Pulmonary artery endothelial cell (primary cell): ENCODE measurements at places on chromosomes 7 and 10.
A peak's percentile ranks its signal among the peaks of the same experiment; 100 is the strongest.

GRCh38 chr10:67978749-67979148, 94.3 kb downstream of the SIRT1 start:
- DNase-seq, result no peak

DNA sequence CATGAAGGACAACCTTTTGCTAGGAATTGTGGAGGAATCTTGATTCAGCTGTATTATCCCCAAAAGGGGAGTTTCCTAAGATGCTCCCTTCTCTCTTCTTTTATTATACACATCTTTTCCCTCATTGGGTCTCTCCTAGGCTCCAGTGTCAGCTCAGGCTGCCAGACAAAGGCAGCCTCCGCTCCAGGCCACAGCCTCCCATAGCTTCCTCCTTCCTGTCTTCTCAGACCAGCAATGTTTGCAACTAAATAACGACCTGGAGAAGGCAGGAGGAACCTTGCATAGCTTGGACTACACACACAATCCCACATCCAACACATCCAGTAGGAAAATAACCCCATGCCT, 12.3 kb downstream of the SFXN3 start:
- DNase-seq, result no peak

DNA sequence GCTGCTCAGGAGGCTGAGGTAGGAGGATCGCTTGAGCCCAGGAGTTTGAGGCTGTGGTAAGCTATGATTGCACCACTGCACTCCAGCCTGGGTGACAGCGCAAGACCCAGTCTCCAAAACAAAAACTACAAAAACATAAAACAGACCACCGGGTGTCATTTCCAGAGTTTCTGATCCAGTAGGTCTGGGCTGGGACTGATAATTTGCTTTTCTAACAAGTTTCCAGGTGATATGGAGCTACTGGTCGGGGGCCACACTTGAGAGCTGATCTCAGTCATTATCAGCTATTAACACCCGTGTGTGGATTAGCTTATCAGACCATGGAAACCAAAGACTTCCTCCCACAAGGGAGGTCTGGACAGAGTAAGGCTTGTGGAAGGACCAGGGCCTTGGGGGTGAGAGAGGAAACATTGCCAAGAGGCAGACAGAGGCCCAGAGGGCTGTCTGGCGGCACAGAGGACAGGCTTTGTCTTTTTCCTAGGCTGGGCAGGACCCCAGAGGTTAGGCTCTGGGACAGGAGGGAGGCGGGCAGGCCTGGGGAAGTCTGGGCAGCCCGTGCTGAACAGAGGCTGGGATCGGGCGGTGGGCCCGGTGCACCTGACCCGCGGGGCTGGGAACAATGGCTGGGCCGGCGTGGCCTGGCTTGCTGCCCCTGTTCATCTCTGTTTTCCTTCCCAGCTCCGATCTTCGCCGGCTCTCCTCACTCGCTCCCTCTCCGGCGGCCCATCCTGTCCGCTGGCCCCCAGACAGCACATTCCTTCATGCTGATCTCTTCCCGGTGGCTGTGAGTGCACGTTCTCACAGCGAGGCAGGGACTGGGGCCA, 25.2 kb downstream of the TMEM270 start:
- DNase-seq, result peak; percentile 75

DNA sequence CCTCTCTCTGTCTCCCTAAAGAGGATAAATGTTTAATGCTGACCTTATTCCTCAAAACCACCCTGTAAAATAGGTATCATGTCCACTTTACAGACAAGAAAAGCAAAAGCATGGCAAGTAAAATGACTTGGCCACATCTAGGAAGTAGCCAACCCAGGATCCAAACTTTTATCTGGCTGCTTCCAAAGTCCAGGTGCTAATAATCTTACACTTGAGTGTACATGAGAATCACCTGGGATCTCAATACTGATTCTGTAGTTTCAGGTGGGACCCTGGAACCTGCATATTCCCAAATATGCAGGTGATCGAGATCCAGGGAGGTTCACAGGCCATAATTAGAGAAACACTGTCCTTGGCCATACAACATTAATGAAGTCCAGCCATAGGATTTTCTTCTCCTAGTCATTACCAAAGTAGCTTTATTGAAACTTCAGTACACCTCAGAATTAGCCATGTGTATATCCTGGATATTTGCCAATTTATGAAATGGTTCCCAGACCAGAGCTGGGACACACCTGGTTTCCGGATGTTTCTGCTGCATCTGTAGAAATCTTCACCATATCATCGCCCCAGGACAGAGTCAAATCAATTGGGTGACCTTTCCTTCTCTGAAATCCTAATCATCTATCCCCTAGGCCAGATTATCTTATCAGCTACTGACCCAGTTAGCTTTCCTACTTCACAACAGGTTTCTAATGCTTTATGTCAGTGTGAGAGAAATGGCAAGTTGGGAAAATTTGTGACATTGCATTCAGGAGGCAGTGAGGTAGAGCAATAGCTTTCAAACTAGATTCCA, 119.1 kb upstream of the KMT2E start:
- DNase-seq, result no peak

GRCh38 chr7:29147821-29148220, 1.5 kb upstream of the CPVL start:
- no peak for DNase-seq

GRCh38 chr10:25508112-25508815, 333.5 kb downstream of the GPR158 start:
- no peak for DNase-seq

- DNase-seq, result no peak
These were observed 691.3 kb upstream of the GHITM start for GRCh38 chr10:83448013-83448412.

DNA sequence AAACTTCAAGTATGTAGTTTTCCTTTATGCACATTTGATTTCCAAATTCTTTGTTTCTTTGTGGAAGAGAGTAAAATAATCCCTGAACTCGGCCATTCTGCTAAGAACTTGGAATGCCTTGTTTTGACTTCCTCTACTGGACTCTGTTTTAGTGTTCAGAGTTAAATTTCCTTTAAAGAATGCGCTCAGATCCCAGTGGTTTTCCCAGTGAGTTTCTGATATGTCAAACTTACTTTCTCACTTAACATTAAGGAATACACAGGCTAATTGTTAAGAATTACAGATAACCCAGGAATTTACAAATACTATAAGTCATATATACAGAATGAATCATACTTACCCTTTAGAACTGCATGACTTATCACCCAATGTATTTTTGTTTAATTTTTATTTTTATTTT, 1067.6 kb upstream of the CELF2 start:
- no peak for DNase-seq

DNA sequence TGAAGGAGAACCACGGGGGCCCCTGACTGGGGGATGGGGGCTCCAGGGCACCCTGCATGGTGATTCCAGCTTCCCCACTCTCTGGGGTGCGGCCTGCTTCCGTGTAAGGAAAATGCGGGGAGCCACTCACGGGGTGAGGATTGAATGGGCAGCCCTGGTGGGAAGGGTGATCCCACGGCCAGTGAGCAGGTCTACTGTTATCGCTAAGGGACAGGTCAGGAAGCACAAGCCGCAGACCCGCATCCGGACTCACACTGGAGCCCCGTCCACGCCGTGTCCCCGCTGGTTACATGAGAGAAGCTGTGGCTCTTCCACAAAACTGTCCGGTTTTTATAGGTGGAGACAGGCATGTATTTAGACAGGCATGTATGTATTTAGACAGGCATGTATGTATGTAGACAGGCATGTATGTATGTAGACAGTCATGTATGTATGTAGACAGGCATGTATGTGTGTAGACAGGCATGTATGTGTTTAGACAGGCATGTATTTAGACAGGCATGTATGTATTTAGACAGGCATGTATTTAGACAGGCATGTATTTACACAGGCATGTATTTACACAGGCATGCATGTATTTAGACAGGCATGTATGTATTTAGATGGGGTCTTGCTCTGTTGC, 5.7 kb downstream of the PSMG3 start:
- DNase-seq, result no peak

- no peak for DNase-seq
These were observed 67.8 kb upstream of the NPVF start for GRCh38 chr7:25296086-25296485.

DNA sequence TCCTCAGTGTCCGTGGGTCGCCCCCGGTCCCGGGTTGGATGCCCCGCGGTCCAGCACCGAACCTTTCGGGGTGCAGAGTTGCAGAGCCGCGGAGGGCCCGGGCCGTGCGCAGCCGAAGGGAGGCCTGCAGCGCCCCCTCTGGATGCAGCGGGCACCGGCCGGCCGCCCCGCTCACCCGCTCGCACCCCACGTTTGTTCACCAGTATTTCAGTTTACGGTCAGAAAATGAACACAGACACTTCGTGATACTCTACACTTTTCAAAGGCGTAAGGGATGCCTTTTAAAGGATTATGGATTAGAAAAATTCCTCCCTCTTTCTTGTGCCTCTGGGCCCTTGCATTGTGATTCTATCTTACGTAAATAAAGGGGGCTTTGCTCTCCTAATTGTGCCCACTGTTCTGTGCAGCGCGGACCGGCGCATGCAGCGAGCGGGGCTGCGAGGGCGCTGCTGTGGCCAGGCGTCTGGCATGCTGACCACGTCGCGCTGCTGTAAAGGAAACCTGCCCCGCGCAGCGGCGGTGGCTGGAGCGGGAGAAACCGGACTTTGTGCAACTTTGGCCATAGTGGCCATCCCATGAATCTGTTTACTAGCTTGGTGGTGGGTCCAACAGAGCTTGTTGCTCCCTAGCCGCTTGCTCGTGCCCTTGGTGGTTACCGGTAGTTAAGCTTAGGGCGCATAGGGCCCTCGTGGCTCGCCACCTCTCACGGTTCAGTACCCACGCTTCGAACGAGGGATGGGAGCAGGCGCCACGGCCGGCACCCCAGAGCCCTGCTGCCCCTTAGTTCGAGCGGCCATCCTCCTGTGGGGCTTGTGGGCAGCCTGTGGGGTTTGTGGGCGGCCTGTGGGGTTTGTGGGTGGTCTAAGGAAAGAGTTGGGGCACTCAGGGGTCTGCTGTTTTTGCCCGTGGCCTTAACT, 739 bp upstream of the MEST start:
- no peak for DNase-seq

GRCh38 chr10:88120599-88121333, 257.3 kb downstream of the PTEN start:
- no peak for DNase-seq

GRCh38 chr10:35913628-35914027, 271.5 kb upstream of the FZD8 start:
- DNase-seq, result no peak

- no peak for DNase-seq
These were observed 323.3 kb upstream of the ZMIZ1 start for GRCh38 chr10:78745441-78745840.

DNA sequence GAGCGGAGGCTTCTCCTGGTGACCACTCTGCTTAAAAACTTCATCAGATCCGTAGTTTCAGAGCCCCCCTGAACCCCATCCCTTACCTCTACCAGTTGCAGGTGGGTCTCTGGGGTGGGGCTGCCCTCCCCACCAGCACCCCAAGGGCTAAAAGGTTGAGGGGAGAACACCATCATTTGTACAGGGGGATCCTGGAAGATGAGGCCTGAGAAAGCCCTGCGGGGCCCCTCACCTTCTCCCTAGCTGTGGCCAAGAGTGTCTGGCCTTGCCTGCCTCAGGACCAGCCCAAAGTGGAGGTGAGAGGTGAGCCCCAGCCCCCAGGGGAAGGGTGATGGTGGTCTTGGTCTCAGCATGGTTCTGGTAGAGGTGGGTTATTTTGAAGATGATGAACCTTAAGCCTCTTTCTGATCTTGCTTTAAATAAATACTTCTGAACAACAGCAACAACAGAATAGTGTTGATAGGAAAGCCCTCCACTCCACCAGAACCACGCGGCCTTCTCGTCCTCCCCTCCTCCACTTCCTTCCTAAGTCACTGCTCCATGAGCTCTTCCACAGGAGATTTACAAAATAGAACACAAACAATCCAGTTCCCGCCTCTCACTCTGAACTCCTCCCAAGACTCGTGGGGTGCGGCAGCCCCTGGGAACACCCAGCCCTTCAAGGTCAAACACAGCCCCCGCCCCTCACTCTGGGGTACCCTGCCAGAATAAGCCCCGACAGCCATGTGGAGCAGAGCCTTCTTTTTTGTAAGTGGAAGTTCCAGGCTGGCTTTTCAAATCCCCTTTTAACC, 169.1 kb downstream of the EGFR start:
- DNase-seq, result no peak

- peak; percentile 44 for DNase-seq
These were observed 175.1 kb downstream of the AVL9 start for GRCh38 chr7:32670110-32671025.

DNA sequence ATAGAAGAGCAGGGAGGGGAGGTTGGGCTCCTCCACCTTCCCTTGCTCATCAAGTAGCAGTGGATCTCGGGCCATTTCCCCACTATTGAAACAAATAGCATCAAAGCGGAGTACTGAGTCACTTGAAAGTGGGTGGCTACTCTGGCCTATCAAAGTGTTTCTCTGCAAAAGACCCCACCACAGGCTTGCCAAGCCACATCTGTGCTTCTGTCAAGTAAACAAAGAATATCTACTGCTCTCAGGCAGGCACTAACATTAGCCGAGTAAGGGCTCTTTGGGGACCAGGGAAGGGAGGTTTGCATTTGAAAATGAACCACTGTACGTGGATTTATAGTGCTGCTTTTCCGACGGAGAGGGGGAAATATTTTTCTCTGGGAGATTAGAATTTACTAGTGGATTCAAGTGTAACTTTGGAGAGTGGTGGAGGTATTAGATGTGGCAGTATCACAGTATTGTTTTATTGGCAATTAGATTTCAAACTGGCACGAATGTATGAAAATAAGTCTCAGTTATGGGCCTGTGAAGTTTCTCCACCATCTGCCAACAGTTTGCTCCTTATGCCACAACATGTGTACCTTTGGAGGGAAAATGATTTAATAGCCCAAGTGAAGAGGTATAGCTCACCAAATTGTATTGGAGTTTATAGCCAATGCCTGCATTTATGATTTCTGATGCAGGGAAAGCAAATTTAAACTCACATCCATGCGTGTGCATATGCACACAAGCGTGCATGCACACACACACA, 97.5 kb downstream of the RPS24 start:
- no peak for DNase-seq

DNA sequence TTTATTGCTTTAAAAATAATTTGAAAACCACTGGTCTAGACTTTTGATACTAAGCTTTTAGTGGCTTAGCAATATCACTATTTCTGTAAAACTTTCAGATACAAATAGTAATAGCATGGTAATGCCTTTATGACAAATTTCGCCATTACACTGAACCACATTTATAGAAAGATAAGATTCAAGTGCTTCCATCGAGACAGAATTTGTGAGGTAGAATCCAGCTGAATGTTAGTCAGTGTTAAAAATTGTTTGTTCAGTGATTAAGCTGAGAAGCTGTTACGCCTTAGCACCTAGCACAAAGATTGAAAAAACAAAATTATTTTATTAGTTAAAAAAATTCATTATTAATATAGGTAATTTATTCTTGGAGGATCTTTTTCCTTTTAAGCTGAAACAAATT, 36.5 kb downstream of the GNAT3 start:
- no peak for DNase-seq

GRCh38 chr7:127600885-127601284, 7.3 kb downstream of the FSCN3 start:
- no peak for DNase-seq

DNA sequence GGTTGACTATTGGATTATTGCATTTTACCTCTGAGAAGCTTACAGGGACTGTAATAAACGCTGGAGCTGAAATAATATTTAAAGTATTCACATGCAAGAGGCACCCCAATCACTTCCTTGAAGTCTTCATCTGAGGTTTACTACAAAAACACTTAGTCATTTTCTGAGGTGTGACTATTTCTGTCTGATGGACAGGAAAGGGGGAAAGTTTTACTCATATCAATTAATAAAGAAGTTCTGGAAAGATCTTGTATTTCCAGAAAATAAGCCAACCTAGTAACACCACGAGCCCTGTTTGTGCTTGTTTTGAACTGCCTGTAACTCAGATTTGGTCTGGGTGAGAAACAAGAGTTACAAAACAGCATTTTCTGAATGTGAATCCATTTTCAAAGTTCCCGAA, 63.9 kb upstream of the PRKCQ start:
- DNase-seq, result no peak

- no peak for DNase-seq
These were observed 341.0 kb upstream of the NPSR1 start for GRCh38 chr7:34317039-34317438.
